ENCODE measurements at places on chromosomes 2 and 18.

DNA sequence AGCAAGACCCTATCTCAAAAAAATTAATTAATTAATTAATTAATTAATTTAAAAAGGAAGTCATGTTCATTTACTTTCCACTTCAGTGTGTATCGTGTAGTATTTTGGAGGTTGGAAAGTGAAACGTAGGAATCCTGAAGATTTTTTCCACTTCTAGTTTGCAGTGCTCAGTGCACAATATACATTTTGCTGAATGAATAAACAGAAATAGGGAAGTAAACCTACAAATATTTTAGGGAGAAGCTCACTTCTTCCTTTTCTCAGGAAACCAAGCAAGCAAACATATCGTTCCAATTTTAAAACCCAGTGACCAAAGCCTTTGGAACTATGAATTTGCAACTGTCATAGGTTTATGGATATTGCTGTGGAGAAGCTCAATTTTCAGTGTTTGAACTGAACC is 27.8 kb downstream of the SLC14A1 start:
- DNase-seq: no peak

DNA sequence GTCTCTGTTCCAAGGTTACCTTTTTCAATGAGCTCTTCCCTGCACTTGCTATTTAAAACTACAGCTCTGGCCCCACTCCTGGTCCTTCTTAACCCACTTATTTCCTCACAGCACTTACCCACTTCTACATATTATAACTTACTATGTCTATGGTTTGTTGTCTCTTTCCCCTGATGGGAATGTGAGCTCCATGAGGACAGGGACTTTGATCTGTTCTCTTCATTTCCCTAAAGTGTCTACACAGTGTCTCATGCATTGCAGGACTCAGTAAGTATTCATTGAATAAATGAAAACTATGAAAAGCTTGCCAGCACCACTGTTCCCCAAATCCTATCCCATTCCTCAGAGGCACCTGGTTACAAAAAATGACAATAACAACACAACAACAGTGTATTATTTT is 18.3 kb upstream of the ACYP2 start:
- DNase-seq: no peak

DNA sequence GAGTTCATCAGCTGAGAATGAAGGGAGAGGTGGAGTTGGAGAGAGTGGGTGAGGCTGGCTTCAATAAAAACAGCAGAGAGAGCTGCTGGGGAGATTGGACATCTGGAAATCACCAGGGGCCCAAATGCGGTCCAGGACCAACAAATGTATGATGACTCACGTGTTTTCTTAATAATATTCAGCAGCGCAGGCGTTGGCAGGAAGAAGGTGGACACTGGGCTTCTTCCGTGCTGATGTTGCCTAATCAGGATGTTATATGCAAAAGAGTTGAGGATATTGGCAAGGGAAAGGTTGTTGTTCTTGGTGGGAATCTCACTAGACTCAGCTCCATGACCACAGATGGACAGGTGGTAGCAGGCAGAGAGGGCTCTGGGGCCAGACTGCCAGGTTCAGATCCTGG is 12.8 kb upstream of the PLA2R1 start:
- DNase-seq: no peak

DNA sequence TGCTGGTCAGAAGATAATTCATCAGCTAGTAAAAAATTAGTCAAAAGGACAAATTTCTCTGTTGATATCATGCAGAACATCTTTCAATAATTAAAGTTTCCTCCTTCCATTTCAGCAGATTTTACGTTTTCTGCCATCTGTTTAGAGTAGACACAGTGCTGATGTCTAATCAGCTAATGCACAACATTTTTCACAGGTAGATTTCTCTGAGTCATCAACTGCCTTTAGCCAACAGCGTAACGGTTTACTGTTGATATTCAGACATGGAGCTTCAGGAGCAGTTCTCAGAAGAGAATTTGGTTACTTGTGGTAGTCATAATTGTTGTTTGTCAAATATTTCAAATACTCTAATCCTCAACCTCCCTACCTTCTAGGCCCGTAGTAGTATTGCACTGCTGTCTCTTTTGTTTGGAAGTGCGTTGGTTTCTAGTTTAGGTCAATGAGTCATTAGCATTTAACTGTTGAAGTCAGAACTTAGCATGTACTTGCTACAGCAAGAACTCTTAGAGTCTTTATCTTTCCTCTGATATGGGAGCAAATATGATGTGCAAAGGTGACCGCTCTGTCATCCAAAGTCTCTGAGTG is 86.8 kb upstream of the TFPI start:
- no peak for DNase-seq

DNA sequence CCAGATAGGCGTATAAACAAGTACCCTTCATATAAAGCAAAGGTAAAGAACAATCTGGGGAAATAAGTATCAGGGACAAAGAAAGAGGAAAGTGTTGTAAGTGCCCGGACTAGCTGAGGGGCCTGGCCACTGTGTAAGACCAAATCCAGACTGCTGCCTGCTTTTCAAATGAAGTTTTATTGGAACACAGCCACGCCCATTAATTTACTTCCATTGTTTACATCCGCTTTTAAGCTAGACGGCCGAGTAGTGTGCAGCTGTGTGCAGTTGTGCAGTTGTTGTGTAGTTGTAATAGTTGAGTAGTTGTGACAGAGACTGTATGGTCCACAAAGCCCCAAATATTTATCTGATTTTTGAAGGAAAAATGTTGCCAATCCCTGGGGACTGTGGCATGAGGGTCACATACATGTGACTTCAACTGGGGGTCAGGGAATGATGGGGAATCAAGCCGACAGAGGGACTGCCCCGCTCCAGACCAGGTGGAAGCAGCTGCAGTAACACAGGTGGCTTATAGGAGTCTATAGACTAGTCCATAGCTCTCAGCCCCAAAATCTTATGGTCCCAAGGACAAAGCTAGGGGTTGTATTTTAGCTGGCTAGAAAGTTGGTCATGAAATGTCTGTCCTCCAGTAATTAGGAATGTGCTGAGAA is 30.0 kb downstream of the FHL2 start:
- DNase-seq: no peak

GRCh38 chr2:33212151-33212550 is 264.3 kb upstream of the RASGRP3 start:
- DNase-seq: no peak

GRCh38 chr2:154694881-154695280 is 3.6 kb upstream of the KCNJ3 start:
- DNase-seq: no peak

DNA sequence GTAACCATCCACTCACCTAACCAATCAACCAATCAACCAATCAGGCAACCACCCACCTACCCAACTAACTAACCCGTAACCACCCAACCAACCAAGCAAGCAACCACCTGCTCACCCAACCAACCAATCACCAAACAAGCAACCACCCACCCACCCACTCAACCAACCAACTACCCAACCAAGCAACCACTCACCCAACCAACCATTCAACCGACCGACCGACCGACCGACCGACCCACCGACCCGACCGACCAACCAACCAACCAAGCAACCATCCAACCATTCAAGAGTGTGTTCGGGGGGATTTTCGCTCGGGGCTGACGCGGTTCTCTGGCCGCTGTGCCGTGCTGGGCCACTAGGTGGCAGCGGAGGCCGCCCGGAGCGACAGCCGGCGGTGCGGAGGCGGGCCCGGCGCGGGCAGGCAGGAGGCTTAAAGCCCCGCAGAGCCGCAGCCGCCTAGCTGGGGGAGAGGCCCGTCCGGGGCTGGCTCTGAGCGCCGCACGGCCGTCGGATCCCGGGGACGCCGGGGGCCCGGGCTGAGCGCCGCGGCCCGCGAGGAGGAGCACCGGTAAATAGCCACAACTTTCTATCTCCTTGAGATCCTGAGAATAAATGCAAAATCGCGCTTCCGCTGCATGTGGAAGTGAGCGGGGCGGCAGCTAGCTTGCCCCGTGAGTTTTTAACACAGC is at the start of gene MC5R:
TSS of gene MC5R (plus strand) at position 443 of the 689 bp plus-strand sequence. CDS start 1,617 bp downstream, outside the sequence.
- no peak for DNase-seq

GRCh38 chr2:60544062-60544461 is 9.4 kb downstream of the BCL11A start:
- no peak for DNase-seq

- DNase-seq: no peak
Observed at GRCh38 chr2:229037621-229038020, 233.5 kb downstream of the PID1 start.

DNA sequence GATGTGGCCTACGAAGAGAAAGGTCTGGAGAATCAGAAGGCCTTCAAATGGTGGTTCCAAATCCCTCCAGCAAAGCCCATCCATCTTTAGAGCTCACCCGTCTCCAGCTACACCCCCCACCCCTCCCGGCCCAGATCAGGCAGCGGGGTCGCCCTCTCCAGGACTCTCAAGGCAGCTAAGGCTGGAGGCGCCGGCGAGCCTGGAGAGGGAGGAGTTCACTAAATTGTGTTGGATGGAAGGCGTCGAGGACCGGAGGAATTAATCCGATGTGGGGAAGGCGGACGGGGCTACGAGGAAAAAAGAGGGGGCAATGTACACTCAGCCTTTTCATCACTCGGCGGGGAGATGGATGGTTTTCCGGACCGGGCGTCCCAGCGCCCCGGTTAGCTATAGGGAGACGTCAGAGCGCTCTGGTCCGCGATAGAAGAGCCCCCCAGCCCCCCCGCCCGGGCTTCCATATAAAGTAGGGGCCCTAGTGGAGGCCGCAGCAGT is at the start of gene GRP:
TSS of gene GRP (plus strand) at position 487 of the 492 bp plus-strand sequence. CDS start 108 bp downstream, outside the sequence.
- DNase-seq: no peak

- no peak for DNase-seq
Observed at GRCh38 chr2:200274116-200275075, 32.1 kb upstream of the SPATS2L start.

- DNase-seq: no peak
Observed at GRCh38 chr2:66850376-66850775, 415.5 kb downstream of the MEIS1 start.

GRCh38 chr2:16122556-16122955 is 182.2 kb downstream of the MYCN start:
- DNase-seq: no peak

DNA sequence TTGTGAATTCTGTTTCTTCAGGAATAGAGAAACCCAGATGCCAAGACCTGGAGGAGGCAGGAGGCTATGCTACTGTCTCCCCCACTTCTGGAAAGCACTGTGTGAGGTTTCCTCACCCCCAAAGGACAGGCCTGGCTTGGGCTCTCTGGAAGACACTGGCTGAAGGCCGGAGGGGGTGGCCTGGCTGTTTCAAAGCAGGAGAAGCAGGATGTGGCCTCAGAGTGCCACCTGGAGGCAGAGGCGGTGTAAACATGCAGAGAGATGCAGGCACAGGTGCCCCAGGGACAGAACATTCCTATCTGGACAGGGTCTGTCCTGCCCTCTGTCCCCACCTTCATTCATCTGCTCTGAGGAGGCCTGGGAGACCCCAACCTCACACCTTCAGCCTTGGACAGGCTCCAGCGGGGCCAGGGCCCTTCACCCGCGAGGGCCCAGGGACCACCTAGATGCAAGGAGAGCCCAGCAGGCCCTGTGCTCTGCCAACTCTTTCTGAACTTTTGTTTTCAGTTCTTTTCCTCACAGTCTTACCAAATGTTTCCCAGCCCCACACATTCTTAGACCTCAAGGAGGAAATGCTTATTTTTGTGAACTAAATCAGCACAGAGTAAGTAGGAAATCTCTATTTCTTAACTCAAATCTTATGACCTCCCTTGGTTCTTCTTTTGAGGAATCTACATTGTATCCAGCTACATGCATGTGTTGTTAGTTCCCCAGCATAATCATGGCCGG is 79.2 kb downstream of the LONRF2 start:
- no peak for DNase-seq

- no peak for DNase-seq
Observed at GRCh38 chr18:21599585-21600525, 649 bp downstream of the ESCO1 start.

GRCh38 chr2:227115761-227116160 is 48.2 kb downstream of the COL4A4 start:
- no peak for DNase-seq

DNA sequence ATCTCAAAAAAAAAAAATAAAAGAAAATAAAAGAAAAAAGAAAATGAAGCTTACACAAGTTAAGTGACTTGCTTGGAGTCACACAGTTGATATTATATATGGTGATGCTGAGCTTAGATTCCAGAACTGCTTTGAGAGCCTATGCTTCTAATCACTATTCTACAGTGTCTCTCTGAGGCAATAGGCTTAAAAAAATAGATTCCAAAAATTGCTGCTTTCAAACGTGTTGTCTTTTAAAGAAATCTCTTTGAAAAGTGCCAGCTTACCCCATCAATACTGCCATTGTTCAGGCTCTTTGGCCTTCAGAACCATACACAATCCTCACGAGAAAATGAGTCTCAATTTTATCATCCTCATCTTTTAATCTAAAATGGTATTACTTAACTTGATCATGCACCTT is 102.6 kb downstream of the CDK15 start:
- no peak for DNase-seq

- no peak for DNase-seq
Observed at GRCh38 chr18:51337406-51337805, 139.9 kb upstream of the MEX3C start.

DNA sequence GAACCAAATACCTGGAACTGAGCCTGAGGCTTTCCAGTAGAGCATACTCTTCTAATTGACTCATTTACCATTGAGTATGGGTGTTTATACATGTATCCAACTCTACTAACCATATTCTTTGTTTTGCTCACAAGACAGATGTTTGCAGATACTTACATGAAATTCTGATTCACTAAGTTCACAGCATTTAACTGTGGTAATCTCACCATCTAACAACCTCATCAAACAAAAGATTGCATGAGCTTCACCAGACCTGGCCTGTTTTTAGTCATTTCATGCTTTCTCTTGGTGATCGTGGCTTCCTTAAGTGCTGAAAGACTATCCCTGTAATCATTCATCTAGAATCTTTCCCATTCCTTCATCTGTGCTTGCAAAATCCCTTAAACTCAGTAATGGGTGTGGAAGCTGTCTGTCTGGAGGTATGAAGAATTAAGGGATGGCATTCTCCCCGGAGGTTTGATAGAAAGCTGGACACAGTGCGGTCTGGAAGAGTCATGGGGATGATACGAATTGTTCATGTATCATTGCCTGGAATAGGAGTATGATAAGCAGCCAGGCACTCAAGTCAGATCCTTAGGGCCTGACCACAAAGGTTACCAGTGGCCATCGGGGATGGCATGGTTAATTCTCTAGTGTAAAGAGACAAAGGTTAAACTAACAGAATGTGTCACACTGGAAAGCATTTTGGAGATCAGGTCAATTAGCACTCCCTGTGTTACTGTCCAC is 42.0 kb upstream of the IL1R1 start:
- no peak for DNase-seq

DNA sequence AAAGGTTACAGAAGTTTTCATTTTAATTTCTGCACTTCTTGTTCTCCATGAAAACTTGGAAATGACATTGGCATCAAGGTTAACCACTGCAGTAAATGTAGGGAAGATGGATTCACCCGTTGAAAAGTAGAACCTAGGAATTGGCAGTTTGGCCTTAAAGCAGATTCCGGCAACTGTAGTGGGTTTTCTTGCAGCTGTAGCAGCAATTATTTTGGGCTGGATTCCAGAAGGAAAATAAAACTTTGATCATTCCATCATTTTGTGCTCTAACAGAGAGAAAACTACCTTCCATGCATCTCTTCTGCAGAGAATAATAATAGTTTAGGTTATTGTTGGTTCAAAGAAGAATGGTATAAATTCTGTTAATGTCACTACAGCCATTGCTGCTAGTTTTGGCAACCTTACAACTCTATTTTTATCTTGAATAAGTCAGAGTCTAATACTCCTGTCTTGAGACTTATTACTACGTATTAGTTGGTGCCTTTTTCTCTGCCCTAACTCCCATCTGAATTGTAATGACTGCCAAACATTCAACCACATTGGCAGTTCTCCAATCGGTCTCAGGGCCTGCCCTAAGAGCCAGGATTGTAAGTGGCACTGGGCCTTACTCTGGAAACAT is 178.1 kb upstream of the PIEZO2 start:
- no peak for DNase-seq
